ENCODE measurements at places on chromosomes 3 and 15.
A peak's percentile ranks its signal among the peaks of the same experiment; 100 is the strongest.

GRCh38 chr15:29091666-29092065 is 178.0 kb downstream of the NSMCE3 start:
- H3K27ac ChIP-seq, result peak overlapping the region; percentile 94
- no peak overlapping the region for H3K4me3 ChIP-seq
- no peaks in the 10 kb centered on the region for H3K27me3 ChIP-seq
- peaks cover 46% of the 10 kb centered on the region for H3K4me1 ChIP-seq
- H3K36me3 ChIP-seq, result no peaks in the 10 kb centered on the region

GRCh38 chr3:142724682-142725356 is 985 bp downstream of the TRPC1 start:
- no peak overlapping the region for H3K27ac ChIP-seq
- H3K4me1 ChIP-seq, result no peaks in the 10 kb centered on the region
- no peak for DNase-seq
- peaks cover 43% of the 10 kb centered on the region for H3K27me3 ChIP-seq

GRCh38 chr3:114741066-114741465 is 406.0 kb downstream of the ZBTB20 start:
- H3K27me3 ChIP-seq, result no peaks in the 10 kb centered on the region
- H3K27ac ChIP-seq, result no peak overlapping the region
- peaks cover 29% of the 10 kb centered on the region for H3K4me1 ChIP-seq
- no peaks in the 10 kb centered on the region for H3K36me3 ChIP-seq
- DNase-seq, result no peak

DNA sequence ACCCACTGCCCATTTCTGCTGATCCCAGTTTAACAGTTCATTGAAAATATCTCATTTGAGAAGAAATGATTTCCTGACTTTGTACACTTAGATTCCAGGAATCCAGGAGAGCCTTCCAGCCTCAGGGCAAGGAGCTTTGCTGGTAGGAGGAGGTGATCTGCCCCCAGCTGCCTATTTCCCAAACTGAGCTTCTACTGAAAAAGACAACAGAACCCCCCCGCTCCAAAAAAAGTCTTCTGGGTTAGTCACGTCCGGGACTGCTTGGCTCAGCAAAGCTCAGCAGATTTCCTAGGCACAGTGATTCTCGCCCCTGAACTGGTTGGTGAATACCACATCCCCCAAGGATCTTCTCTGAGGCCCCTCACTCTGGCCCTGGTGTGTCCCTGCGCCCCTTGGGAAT is 13.1 kb downstream of the SLC6A6 start:
- no peak overlapping the region for H3K27ac ChIP-seq
- no peak for DNase-seq
- H3K27me3 ChIP-seq, result no peaks in the 10 kb centered on the region
- H3K4me1 ChIP-seq, result peaks cover 9% of the 10 kb centered on the region

GRCh38 chr3:72336821-72337479 is 511.3 kb downstream of the SHQ1 start:
- peaks cover 2% of the 10 kb centered on the region for H3K4me1 ChIP-seq
- DNase-seq, result no peak
- peaks cover 2% of the 10 kb centered on the region for H3K27me3 ChIP-seq
- no peaks in the 10 kb centered on the region for H3K36me3 ChIP-seq
- no peak overlapping the region for H3K4me3 ChIP-seq
